Stimulated activated CD4-positive, alpha-beta T cell treated with anti-CD3 and anti-CD28 coated beads, Interleukin-15, amount 100 ng/mL, for 1 hour (primary cell): ENCODE measurements at places on chromosomes 7 and 10.

DNA sequence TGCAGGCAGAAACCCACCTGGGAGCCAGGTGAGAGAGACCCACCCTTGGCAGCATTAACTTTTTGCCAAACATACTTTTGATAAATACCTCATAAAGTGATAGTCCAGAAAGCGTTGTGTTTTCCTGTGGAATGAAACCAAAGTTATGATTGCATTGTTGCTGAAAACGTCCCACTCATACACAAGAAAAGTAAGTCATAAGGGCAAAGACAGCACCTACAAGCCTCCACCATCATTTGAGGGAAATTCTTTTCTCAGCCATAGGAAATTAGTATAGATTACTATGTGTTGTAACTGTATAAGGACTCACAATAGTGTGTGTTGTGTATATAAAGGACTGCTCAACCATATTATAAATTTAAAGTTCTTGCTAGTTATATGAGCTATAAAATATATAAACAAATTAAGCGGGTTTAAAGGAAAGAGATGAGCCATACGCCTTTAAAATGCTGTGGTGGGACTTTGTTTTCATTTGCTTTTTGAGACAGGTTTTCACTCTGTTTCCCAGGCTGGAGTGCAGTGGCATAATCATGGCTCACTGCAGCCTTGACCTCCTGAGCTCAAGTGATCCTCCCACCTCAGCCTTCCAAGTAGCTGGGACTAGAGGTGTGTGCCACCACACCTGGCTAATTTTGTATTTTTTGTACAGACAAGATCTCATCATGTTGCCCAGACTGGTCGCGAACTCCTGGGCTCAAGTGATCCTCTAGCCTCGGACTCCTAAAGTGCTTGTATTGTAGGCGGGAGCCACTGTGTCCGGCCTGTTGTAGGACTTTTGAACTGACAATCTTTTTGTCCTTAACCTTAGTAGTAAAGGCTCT lies 160.8 kb downstream of the PKD1L1 start:
- no peak for DNase-seq

DNA sequence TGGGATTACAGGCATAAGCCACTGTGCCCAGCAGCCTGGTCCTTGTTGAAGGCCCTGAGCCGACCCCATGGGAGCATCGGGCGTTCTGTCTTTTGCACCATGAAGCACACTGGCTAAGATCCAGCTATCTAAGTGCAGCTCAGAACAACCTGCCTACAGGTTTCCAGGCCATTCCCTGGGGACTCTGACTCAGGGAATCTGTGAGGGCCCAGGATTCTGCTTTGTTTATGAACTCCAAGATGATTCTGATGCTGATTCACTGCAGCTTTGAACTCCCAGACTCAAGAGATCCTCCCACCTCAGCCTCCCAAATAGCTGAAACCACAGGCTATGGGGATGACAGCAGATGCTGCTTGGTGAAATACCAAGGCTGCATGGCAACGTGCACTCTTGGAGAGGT lies 30.2 kb downstream of the NPTX2 start:
- no peak for DNase-seq

- DNase-seq, result no peak
These were observed 1475.7 kb downstream of the REEP3 start for GRCh38 chr10:64996886-64997285.

GRCh38 chr7:106377847-106378361 lies 93.1 kb upstream of the NAMPT start:
- DNase-seq, result no peak

- DNase-seq, result no peak
These were observed 32.0 kb downstream of the ANTXRL start for GRCh38 chr10:46318799-46319198.
